ENCODE measurements at places on chromosomes 6 and 20. TPM values are rescaled to one million over a fixed set of nuclear protein-coding genes. Genes with fewer than 3 reads are reported as not detected.

The LPIN3 gene
- 1.6 TPM for total RNA-seq

- peaks cover 45% of the 10 kb centered on the region for H3K4me1 ChIP-seq
- peak overlapping the region; percentile 52 for H3K4me3 ChIP-seq
- no peaks in the 10 kb centered on the region for H3K27me3 ChIP-seq
- peak overlapping the region; percentile 33 for H3K27ac ChIP-seq
- no peaks in the 10 kb centered on the region for H3K36me3 ChIP-seq
Measured at GRCh38 chr6:31830886-31831335, 3.4 kb downstream of the HSPA1B start.

GRCh38 chr20:40657526-40657925 is 31.5 kb downstream of the MAFB start:
- no peak overlapping the region for H3K4me3 ChIP-seq
- H3K27me3 ChIP-seq = no peaks in the 10 kb centered on the region
- H3K4me1 ChIP-seq = no peaks in the 10 kb centered on the region

The MICAL1 gene
- 27.6 TPM for total RNA-seq

GRCh38 chr20:39181490-39181889 is 219.3 kb downstream of the DHX35 start:
- H3K27me3 ChIP-seq = no peaks in the 10 kb centered on the region
- no peak overlapping the region for H3K4me3 ChIP-seq
- DNase-seq = no peak
- no peaks in the 10 kb centered on the region for H3K4me1 ChIP-seq

The ZSCAN16 gene
- 8.5 TPM for total RNA-seq

DNA sequence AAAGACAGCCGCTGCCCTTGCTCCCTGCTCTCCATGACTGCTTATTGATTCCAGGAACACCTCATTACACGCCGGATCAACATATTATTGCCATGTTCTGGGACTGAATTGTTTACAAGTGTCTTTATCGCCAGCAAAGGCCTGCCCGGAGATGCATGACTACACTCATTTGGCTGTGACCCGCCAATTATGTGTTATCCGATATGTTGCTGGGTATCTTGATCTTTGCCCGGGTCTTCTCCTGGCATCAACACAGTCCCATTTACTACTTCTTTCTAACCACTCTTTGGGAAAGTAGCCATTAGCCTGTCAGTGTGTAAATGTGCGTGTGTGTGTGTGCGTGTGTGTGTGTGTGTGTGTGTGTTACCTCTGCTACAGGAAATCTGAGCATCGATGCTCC is 15.4 kb downstream of the LINC00237 start:
- no peaks in the 10 kb centered on the region for H3K36me3 ChIP-seq
- DNase-seq = no peak
- no peak overlapping the region for H3K4me3 ChIP-seq
- H3K27me3 ChIP-seq = peaks cover 50% of the 10 kb centered on the region
- H3K27ac ChIP-seq = no peak overlapping the region
- no peaks in the 10 kb centered on the region for H3K4me1 ChIP-seq

The APCDD1L gene
- total RNA-seq = 0.05 TPM

DNA sequence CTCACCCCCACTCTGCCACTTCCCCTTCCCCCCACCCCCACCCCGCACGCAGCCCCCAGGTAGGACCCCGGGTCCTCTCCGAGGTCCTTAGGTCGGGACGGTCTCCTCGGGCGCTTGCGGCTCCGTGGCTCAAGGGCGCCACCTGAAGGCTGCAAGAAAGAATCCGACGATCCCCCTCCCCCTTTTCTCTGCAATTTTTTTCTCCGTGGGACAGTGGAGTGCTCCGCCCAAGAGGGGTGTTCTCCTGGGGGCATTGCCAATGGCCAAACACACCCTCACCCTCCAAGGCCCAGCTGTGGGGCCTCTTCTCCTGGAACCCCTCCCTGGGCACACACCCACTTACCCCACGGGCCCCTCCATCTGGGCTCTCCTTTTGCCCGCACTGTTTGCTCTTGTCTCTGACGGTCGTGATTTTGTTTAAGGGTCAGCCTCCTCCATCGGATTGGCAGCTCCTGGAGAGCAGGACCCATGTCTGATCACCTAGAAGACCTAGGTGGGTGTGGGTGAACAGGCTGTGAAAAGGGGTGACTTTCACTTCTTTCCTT is 1.1 kb upstream of the TMEM74B start:
- peak overlapping the region; percentile 38 for H3K4me3 ChIP-seq
- H3K27me3 ChIP-seq = peaks cover 62% of the 10 kb centered on the region
- no peaks in the 10 kb centered on the region for H3K4me1 ChIP-seq
- no peak for DNase-seq
- no peak overlapping the region for H3K27ac ChIP-seq

GRCh38 chr20:62575976-62576722 is 66.2 kb upstream of the SLCO4A1 start:
- no peaks in the 10 kb centered on the region for H3K4me1 ChIP-seq
- DNase-seq = no peak
- no peak overlapping the region for H3K27ac ChIP-seq
- no peaks in the 10 kb centered on the region for H3K36me3 ChIP-seq

The C6orf163 gene
- 1.7 TPM for total RNA-seq

DNA sequence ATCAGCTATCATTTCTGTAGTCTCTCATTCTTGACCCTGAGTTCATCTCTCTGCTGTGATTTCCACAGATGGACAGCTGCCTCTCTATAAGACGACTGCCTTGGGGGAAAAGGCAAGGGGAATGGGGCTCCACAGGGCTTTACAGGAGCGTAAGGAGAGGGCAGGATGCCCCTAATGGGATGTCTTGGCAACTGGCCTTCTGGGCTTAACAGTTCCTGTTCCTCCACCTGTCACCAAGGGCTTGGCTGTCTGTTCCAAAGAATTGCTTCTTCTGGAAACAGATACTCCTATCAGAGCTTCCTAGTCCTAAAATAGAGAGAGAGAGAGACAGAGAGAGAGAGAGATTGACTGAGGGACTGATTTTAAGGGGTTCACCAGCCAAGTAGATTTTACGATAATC is 181.9 kb downstream of the TMEM200A start:
- H3K27ac ChIP-seq = no peak overlapping the region
- H3K4me1 ChIP-seq = no peaks in the 10 kb centered on the region
- H3K27me3 ChIP-seq = no peaks in the 10 kb centered on the region
- no peak overlapping the region for H3K4me3 ChIP-seq

DNA sequence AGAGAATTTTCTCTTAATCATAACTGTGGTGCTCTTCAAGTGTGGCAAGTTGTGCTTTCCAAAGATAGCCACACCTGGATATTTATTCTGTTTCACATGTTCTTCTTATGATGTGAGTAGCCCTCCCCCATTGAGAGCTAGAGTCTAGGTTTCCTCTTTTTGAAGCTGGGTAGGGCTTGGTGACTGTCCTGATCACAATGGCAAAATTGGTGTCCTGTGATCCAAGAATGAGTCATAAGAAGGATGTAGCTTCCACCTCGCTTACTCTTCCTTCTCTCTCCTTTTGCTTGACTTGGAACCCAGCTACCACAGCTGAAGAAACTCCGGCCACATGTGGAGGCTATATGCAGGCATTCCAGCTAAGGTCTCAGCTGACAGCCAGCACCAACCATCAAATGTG is 7.4 kb upstream of the IGF2R start:
- no peak for DNase-seq
- peaks cover 4% of the 10 kb centered on the region for H3K4me1 ChIP-seq
- H3K4me3 ChIP-seq = no peak overlapping the region
- no peaks in the 10 kb centered on the region for H3K36me3 ChIP-seq

GRCh38 chr6:31610968-31611367 is 4.1 kb upstream of the AIF1 start:
- no peak overlapping the region for H3K27ac ChIP-seq
- H3K4me3 ChIP-seq = no peak overlapping the region
- H3K36me3 ChIP-seq = no peaks in the 10 kb centered on the region
- H3K4me1 ChIP-seq = peaks cover 12% of the 10 kb centered on the region
- H3K27me3 ChIP-seq = no peaks in the 10 kb centered on the region

GRCh38 chr6:48733581-48733980 is 622.6 kb upstream of the PTCHD4 start:
- no peaks in the 10 kb centered on the region for H3K36me3 ChIP-seq
- H3K27ac ChIP-seq = no peak overlapping the region
- no peak overlapping the region for H3K4me3 ChIP-seq
- H3K27me3 ChIP-seq = no peaks in the 10 kb centered on the region
- no peaks in the 10 kb centered on the region for H3K4me1 ChIP-seq

The PIM1 gene
- total RNA-seq = 24.2 TPM
